Stimulated activated CD8-positive, alpha-beta memory T cell treated with anti-CD3 and anti-CD28 coated beads, Interleukin-15, amount 100 ng/mL, for 1 hour (primary cell): ENCODE measurements at places on chromosomes 12 and 14.

- no peak for DNase-seq
Observed at GRCh38 chr14:104559804-104560585, 19.6 kb upstream of the C14orf180 start.

GRCh38 chr12:52628841-52629240 is 10.5 kb upstream of the KRT73 start:
- DNase-seq, result no peak

- DNase-seq, result no peak
Observed at GRCh38 chr14:98093111-98093510, 1178.9 kb downstream of the BCL11B start.

GRCh38 chr12:65685514-65685913 is 138.8 kb upstream of the HMGA2 start:
- DNase-seq, result no peak

DNA sequence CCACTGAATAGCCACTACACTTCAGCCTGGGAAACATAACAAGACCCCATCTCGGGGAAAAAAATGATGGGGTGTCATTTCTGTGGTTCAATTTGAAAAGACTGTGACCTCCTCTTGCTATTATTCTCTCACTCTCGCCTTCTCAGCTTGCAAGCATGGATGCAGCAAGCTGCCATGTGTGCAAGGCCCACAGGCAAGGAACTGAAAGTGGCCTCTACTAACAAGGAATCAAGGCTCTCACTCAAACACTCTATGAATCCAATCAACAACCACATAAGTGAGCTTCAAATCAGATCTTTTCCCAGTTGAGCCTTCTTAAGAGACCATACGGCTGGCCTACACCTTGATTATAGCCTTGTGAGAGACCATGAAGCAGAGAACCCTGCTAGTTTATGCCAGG is 17.9 kb upstream of the DHRS7 start:
- no peak for DNase-seq

- no peak for DNase-seq
Observed at GRCh38 chr14:52876806-52877205, 74.0 kb downstream of the FERMT2 start.

- DNase-seq, result no peak
Observed at GRCh38 chr12:45634273-45634917, 95.1 kb upstream of the ARID2 start.

- DNase-seq, result no peak
Observed at GRCh38 chr14:96062010-96062409, 22.8 kb downstream of the C14orf132 start.
